Body of pancreas (tissue), 4 donors: ENCODE measurements at places on chromosomes 16 and 17. TPM values are rescaled to one million over a fixed set of nuclear protein-coding genes. Genes with fewer than 3 reads are reported as not detected.

DNA sequence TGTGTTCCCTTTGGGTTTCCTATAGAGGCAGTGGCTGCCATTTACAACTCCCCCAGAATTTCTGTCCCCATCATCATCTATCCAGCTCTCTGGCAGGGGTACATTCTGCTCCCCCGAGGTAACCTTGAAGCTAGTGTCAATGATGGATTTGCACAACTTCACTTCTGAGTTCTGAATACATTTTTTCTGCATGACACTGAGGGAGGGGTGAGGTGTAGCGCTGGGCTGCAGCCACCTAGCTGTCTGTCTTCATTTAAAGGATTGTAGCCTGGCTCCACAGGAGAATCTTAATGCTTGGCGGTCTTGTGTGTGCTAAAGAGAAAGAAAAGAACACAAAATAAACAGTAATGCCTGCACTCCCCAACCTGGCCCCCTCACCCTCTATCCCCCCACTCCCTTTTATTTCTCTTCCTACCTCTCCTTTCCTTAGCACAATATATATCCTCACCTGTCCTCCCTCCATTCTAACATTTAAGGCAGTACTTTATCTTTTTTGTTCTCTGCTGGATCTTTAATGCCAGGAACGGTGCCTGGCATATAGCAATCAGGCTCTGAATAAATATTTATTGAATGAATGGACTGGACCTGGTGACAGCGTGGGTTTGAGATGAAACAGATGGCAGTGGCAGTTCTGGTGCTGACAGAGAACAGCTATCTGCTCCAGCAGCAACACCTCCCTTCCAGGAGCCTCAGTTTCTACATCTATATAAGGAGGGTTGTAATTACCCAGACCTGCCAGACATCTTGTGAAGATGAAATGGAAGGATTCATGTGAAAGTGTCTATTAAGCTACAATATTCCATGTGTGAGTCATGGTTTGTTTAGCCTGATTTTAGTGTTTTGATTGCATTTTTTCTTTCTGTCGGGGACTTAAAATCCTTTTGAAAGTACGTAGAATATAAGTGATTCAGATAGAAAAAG is 163.5 kb upstream of the CDH11 start:
- DNase-seq = no peak
- no peak overlapping the region for H3K27ac ChIP-seq
- H3K36me3 ChIP-seq = no peaks in the 10 kb centered on the region
- H3K27me3 ChIP-seq = no peaks in the 10 kb centered on the region

DNA sequence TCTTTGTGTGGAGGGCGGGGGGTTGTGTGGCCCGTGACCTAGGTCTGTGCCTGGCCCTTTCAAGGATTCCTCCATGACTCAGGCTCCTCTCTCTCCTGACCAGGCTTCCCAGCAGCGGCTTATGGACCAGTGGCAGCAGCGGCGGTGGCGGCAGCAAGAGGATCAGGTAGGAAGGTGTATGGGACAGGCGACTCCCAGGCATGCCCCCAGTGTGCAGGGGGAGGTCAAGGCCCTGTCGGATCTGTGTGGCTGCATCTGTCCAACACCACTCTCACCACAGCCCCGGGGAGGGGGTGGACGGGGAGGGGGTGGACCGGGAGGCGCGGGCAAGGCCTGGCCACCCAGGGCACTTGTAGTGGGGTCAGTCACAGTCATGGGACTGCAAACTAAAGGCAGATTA is 93.1 kb downstream of the CCDC182 start:
- H3K36me3 ChIP-seq = no peaks in the 10 kb centered on the region
- no peak for DNase-seq
- H3K27ac ChIP-seq = no peak overlapping the region
- no peaks in the 10 kb centered on the region for H3K27me3 ChIP-seq
- H3K4me3 ChIP-seq = no peak overlapping the region

The PPY gene
- 51.6 TPM for total RNA-seq

The CENPX gene
- 16.5 TPM for total RNA-seq

- H3K27ac ChIP-seq = no peak overlapping the region
- no peak overlapping the region for H3K4me3 ChIP-seq
- no peaks in the 10 kb centered on the region for H3K36me3 ChIP-seq
- H3K4me1 ChIP-seq = no peaks in the 10 kb centered on the region
Observed at GRCh38 chr17:56926704-56927103, 12.9 kb upstream of the TRIM25 start.
